ENCODE measurements at places on chromosomes 5 and 9.

GRCh38 chr9:112841261-112841660, 49.4 kb downstream of the SLC46A2 start:
- DNase-seq: no peak

- no peak for DNase-seq
Observed at GRCh38 chr5:65727491-65728156, 5.6 kb downstream of the NLN start.

DNA sequence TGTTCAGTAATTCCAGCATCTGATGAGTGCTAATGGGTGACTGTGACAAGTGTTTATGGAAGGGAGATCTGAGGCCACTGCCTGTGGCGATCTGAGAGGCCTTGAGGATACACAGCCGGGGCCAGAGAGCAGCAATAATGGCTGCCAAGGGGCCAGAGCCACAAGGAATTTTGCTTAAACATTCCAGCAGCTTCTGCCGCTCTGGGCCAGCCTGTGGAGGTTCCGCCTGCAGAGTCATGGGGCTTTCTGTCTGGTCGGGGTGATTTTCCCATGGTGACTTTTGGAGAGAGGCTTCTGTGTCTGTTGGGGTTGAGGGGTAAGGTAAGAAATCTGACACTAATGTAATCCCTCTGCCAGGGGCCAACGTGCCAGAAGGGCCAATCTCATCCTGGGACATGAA, 353.5 kb downstream of the ADAMTS6 start:
- no peak for DNase-seq

- no peak for DNase-seq
Observed at GRCh38 chr5:39876146-39876545, 451.4 kb upstream of the DAB2 start.

GRCh38 chr9:76591256-76591950, 132.4 kb downstream of the GCNT1 start:
- DNase-seq: no peak

- DNase-seq: no peak
Observed at GRCh38 chr5:6837519-6838110, 124.4 kb downstream of the TENT4A start.

- DNase-seq: peak; percentile 96
Observed at GRCh38 chr5:144187699-144188294, 17.1 kb downstream of the KCTD16 start.

- no peak for DNase-seq
Observed at GRCh38 chr9:68998812-68999211, 15.1 kb downstream of the PRKACG start.

- no peak for DNase-seq
Observed at GRCh38 chr5:175921061-175921730, 46.9 kb downstream of the THOC3 start.

- DNase-seq: no peak
Observed at GRCh38 chr5:165202519-165202910, 1697.1 kb downstream of the MAT2B start.

Measured in AG04449 (cell line).